ENCODE measurements at places on chromosomes 2 and 18.

GRCh38 chr2:70094978-70095719, 7.9 kb downstream of the PCBP1 start:
- DNase-seq, result no peak

GRCh38 chr2:232432598-232433184, 23.3 kb upstream of the ALPI start:
- no peak for DNase-seq

DNA sequence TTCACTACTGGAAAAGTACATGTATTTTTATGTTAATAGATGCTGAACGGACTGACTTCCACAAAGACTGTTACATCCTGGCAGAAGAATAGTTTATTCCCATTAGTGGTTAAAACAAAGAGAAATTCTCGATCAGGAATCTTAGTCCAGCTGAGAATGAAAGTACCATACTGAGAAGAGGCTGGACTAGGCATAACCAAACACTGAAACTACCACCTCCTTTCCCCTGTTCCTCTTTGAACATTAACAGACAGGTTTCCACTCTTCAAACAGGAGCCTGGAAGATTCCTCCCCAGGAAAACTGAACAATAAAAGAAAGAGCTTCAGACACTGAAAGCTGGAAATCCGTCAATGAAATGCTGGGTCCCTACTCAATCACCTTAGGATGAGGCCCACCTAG, 25.8 kb downstream of the LDAH start:
- DNase-seq, result no peak

GRCh38 chr18:45920367-45920766, 46.8 kb downstream of the EPG5 start:
- peak; percentile 89 for DNase-seq

DNA sequence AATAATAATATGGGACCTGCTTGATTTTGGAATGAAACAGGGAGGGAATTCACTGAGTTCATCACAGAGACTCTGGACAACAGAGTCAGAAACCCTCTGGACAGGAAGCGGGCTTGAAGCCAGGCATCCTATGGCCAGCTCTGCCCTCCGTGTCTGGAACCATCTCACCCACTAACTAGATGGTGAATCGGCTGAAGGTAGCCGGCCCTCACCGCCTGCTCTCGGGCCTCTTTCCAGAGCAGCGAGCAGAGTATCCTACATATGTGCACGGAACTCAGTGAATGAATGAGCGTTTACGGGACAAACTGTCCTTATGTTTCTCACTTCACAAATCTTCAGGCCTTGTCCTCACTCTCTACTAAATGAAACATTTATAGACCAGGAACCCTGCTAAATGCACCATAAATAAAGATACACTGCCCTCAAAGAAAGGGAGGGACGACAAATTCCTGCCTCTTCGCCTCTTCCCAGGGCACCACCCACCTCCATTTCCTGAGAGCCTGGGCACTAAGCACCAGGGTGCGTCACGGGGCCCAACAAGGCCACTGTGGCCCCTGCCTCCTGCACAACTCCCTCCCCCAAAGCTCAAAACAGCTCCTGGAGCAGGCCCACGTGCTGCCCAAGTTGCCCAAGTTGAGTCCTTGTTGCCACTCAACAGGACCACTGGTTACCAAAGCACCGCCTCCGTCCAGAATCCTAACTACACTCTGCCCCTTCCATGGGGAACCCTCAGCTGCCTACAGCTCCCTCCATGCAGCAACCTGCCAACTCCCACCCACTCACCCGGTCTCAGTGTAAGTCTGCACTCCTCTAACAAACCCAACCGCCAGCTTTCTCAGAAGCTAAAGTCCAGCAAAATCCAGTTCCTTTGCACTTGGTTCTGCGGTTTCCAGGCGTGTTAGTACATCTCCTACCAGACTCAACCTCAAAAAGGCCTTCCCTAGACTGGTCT, 1.7 kb downstream of the TBC1D8 start:
- DNase-seq, result no peak

GRCh38 chr18:11124054-11124453, 25.3 kb downstream of the PIEZO2 start:
- no peak for DNase-seq

DNA sequence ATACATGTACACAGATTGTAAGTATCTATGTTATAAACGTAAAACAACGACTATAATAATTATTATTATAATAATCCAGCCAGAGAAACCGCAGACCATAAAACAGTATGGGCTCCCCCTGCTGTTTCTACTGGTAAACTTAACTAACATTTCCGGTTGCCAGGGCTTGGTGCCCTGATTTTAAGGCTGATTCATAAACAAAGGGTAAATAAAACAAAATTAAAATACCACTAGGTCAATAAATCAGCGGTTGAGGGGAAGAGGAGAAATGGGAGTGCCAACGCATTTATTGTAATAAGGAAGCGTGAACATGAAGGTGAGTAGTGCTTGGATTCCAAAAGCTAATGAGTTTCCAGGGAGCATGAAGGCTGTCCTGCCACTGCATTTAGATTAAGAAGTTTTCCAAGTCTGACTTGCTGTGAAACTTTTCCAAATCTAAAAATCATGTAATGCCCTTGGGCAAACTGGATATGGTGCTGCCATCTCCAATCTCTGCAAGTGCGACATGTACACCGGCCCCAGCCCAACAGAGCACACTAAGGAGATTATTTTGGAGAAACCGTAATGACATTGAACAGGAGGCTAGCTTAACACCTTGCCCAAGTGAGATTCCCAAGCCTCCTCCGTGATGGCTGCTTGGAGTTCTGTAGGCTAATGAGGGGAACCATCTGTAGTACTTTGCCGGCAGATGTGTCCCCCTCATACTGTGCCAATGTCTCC, 50.7 kb upstream of the HNRNPA3 start:
- DNase-seq, result peak; percentile 31

DNA sequence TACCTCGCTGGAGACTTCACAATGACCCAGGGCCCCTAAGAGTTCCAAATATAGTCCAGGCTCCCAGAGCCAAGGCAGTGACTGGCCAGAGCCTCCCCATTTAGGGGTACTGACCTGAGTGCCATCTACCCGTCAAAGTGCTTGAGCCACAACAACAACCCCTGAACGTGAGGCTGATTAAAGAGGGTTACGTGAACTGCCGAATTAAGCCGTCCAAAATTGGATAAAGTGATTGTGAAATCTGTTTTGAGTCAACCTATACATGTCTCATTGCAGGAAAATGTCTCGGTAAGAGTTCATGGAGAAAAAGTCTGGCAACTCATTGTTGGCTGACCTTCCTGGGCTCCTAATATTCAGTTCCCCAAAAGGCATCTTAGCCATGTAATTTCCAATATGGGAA, 116.3 kb downstream of the TTC32 start:
- DNase-seq, result no peak

GRCh38 chr2:199278099-199278498, 179.6 kb downstream of the SATB2 start:
- DNase-seq, result no peak

DNA sequence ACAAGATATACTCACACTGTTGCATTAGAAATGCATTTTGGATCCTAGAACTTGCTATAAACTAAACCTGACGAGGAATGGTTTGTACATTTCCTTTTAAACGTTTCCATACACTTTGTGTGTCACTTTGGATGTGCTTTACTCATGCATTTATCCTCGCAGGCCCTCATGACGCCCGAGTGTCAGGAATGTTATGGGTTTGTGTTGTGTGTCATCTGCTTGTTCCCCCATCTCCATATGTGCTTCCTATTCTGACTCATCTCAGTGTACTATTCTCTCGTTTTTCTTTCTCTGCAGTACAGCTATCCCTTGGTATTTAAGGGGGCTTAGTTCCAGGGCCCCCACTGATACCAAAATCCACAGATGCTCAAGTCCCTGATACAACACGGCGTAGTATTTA, 121.5 kb upstream of the RASGRP3 start:
- no peak for DNase-seq

DNA sequence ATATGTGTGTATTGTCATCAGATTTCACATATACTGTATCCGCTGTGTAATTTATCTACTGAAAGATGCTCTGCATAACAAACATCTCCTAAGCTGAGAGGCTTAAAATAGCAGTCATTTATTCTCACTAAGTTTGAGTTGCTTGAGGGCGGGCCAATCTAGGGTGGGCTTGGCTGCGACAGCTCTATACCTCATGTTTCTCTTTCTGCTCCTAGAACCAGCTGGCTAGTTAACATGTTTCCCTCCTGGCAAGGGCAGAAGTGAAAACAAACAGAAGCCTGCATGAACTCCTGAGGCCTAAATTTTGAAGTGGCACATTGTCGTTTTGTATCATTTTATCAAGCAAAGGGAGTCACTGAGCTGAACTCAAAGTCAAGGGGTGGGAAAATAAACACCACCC, 585.0 kb upstream of the VRK2 start:
- no peak for DNase-seq

DNA sequence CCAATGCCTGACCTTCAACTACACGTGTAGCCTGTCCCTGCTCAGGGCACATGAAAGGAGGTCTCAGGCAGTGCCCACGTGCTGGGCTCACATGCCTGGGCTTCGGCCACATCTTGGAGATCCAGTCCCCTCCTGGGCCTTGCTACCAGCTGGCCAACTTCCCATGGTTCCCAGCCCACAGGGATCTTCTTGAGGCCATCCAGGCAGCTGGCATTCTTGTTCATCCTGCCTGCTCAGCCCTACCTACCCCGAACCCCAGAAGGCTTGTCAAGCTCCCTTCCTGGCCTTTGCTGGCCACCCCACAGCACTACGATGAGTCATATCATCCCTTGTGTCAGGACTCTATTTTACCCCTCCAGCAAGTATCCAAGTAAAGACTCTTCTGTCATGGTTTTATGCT, 97.1 kb downstream of the ZBTB7C start:
- no peak for DNase-seq

GRCh38 chr2:204019572-204020501, 83.3 kb downstream of the ICOS start:
- no peak for DNase-seq

DNA sequence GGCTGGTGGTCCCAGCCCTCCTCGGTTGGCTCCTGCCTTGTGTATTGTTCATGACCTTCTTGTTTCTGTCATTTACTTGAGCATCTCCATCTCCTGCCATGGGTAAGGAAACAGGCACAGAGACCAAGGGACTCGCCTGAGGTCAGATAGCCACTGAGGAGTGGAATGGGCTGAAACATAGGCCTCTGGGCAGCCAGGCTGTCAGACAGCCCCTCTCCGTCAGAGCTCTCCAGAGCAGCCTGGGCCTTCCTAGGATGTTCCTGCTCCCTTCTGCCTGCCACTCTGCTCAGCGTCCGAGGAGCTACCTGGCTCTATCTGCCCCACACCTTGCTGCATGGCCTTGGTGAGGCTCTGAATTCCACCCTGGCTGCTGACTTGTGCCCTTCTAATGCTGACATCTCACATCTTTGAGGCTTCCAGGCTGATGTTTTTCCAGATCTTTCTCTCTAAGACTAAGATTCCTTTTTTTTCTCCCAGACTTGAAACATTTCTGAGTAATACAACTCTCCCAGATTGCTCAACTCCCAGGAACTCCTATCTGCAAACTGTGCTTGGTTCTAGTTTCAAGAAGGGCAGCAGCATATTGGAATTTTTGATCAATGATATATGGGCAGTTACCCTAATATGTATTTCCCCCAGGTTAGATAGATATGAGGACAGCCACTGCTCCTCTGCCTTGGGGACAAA, 67.7 kb downstream of the MCFD2 start:
- no peak for DNase-seq

DNA sequence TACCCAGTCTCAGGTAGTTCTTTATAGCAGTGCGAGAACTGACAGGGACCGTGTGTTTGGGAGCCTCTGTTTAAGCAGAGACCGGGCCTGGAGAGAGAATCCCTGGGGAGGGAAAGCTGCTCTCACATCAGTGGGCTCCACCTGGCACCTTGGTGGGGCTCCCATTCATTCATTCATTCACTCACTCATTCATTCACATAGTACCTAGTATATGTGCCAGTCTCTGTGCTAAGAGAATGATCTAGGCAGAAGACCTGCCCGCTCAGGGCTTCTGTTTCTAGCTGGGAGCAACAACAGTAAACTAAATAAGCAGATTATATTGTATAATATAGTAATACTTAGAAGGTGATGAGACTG, 17.8 kb downstream of the HPCAL1 start:
- no peak for DNase-seq

DNA sequence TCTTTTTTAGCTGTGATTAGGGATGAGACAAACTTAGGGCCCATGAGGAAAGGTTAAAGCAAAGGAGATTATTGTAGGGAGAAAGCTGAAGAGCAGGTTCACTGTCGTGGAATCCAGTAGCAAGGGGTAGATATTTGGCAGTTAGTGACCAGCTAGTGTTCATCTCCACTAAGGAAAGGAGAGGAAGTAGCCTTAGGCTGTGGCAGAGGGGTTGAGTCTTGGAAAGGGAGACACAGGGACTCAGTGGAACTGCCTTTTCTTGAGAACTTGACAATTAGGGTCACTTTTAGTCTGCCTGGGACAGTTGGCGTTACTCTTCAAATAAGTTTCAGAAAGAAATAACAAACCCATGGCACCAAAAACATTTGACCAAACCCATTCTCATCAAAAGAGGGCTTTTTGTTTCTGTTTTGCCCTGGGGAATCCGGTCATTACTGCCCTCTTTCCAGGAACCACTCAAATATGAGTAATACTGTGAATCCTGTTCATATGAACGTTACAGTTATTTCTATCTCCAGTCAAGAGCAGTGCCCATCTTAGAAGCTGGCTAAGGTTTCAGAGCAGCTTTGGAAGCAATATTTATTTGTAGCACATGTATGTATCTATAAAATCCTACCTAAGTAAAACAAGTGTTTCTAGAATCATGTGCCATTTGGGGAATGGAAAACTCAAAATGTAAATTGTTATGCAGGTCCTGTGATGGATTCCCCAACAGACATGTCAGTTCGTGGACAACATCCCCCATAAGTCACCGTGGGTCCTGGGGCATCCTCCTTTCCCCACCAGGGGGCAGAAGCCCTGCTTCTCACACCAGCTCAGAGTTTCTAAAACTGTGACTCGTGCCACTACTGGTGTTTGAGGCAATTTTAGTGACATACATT, 77.3 kb upstream of the PHLPP1 start:
- DNase-seq, result peak; percentile 63

DNA sequence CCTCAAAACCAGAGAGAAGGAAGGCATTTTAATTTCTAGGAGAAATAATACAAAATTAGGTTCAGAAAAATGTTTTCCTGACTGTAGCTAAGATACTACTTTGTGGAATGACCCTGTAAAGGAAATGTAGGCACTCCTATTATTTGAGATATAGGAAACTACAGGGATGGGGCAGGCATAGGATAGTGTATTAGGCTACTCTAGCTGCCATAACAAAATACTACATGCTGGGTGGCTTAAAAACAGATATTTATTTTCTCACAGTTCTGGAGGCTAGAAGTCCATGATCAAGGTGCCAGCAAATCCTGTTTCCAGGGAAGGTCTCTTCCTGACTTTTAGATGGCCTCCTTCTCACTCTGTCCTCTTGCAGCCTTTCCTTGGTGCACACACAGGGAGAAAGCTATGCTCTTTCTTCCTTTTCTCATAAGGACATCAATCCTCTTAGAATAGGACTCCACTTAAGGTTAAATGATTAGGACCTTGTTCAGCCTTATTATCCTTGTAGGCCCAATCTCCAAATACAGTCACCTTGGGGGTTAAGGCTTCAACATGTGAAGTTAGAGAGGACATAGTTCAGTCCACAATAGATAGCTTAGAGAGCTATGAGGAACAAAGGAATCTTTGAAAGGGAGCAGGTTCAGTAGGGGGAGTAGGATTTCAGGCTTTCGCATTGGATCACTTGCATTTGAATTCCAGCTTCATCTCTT, 14.0 kb upstream of the CAVIN2 start:
- DNase-seq, result no peak

- no peak for DNase-seq
Measured at GRCh38 chr2:95273566-95274290, 521 bp upstream of the PROM2 start.

Data from COR-L47 (cell line).